8988T (cell line): ENCODE measurements at places on chromosomes 7 and 10.
A peak's percentile ranks its signal among the peaks of the same experiment; 100 is the strongest.

- no peak for DNase-seq
These were observed 242.7 kb upstream of the SEMA3C start for GRCh38 chr7:81161451-81162075.

- no peak for DNase-seq
These were observed 7.6 kb downstream of the LZTS2 start for GRCh38 chr10:101007099-101007711.

- DNase-seq: no peak
These were observed 14.2 kb upstream of the PRKAR1B start for GRCh38 chr7:741191-741671.

GRCh38 chr10:6050801-6051445 is 11.2 kb downstream of the IL2RA start:
- peak; percentile 50 for DNase-seq

GRCh38 chr10:83545901-83546391 is 593.4 kb upstream of the GHITM start:
- no peak for DNase-seq

GRCh38 chr10:43746906-43747305 is 98.2 kb upstream of the ZNF32 start:
- no peak for DNase-seq

- peak; percentile 84 for DNase-seq
These were observed 51.0 kb upstream of the NKX6-2 start for GRCh38 chr10:132836832-132837540.

DNA sequence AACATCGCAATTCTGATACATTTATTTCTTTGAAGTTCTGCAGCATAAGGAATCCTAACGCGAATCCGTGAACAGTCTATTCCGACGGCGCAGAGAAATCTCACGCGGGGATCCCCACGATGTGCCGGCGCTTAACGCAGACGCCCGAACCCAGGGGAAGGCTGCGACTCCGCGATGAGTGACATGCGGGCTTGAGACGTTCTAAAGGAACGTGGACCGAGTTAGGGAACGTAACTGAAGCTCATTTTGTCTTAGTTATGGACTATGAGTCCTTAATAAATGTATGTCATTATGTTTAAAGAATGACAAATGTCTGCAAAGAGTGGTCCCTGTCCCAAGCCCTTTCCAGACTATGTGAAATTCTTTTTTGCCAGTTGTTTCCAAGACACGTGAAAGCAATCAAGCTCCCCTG is 995 bp upstream of the PARD3 start:
- DNase-seq: no peak

GRCh38 chr7:151794508-151795167 is 82.3 kb downstream of the PRKAG2 start:
- no peak for DNase-seq

- no peak for DNase-seq
These were observed 144.0 kb upstream of the MKLN1 start for GRCh38 chr7:131183611-131184119.

GRCh38 chr10:59240582-59241183 is 64.2 kb downstream of the PHYHIPL start:
- no peak for DNase-seq

GRCh38 chr7:15905251-15906040 is 219.0 kb upstream of the MEOX2 start:
- DNase-seq: no peak

DNA sequence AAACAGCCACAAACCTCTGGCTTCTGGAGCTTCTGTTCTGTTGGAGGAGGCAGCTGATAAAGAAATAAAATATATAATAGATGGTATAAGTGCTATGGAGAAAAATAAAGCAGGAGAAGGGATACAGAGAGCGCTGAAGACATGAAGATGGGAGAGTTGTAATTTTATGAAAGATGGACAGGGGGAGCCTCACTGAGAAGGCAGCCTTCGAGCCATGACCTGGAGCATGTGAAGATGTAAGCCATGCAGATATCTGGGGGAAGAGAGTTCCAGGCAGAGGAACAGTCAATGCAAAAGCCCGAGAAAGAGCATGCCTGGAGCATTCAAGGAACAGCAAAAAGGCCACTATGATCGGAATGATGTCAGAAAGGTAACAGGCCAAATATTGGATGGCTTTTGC is 187.5 kb downstream of the KIAA1217 start:
- DNase-seq: no peak

DNA sequence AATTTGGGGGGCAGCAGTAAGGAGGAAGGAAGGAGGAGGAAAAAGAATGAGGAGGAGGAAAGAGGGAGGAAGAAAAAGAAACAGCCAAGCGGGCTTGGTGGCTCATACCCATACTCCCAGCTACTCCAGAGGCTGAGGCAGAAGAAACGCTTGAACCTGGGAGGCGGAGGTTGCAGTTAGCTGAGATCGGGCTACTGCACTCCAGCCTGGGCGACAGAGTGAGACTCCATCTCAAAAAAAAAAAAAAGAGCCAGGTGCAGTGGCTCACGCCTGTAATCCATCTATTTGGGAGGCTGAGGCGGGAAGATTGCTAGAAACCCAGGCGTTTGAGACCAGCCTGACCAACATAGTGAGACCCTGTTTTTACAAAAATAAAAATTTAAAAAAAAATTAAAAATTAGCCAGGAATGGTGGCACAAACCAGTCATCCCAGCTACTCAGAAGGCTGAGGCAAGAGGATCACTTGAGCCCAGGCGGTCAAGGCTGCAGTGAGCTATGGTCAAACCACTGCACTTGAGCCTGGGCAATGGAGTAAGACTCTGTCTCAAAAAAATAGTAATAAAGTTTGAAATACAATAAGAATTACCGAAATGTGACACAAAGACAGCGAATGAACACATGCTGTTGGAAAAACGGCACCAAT is 14.1 kb upstream of the CRCP start:
- no peak for DNase-seq

DNA sequence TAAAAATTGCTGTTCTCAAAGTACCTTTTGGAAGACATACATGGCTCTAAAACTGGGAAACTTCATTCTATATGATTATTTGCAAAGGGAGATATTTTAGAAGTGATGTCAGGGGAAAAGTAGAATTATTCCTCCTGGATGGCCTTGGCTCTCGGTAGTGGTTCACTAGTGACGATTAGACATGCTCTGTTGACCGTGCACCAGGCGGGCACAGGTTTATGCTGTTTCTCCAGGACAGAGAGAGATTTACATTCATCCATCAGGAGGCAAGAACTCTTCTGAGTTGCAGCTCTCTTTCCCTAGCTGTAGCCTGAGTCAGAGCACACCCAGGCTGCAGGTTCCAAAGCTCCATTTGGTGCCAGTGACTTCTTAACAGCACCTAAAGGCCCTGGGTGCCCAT is 184.9 kb upstream of the WDR11 start:
- no peak for DNase-seq

DNA sequence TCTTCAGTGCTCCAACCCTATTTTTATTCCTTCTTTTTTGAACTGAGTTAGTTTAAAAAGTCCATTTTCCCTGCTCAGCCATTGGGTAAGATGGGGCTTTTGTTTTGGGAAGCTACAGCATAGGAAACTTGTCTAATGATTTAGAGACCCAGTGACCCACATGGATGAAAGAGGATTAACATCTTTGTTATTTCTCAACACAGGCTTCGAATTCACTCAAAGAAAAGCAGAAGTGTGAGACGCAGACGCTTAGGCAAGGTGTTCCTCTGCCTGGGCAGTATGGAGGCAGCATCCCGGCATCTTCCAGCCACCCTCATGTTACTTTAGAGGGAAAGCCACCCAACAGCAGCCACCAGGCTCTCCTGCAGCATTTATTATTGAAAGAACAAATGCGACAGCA is 152.0 kb downstream of the HDAC9 start:
- DNase-seq: no peak
